GM06990 (cell line): ENCODE measurements at places on chromosomes 6 and 20.
A peak's percentile ranks its signal among the peaks of the same experiment; 100 is the strongest.

- DNase-seq, result no peak
Observed at GRCh38 chr20:49460916-49461315, 21.6 kb downstream of the KCNB1 start.

GRCh38 chr20:18388860-18389259 lies 78.0 kb downstream of the DZANK1 start:
- DNase-seq, result no peak

DNA sequence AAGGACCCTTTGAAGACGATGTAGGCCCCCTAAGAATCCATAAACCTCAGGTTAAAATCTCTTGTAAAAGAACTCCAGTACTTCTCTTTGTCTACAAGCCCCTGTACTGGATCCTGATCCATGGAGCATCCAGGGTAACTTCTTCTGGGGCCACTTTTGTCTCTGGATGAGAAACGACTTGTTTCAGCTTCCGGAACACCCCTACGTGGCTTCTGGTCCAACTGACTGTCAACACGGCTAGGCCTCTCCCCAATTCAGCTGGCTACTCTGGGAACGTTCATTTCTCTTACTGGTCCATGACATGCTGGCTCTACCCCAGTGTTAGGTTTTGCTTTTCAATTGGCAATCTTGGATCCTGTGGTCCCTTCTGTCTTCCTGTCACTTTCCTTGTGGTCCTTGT lies 198.0 kb downstream of the BACH2 start:
- no peak for DNase-seq

GRCh38 chr6:107655864-107656263 lies 165.9 kb downstream of the SOBP start:
- DNase-seq, result no peak

DNA sequence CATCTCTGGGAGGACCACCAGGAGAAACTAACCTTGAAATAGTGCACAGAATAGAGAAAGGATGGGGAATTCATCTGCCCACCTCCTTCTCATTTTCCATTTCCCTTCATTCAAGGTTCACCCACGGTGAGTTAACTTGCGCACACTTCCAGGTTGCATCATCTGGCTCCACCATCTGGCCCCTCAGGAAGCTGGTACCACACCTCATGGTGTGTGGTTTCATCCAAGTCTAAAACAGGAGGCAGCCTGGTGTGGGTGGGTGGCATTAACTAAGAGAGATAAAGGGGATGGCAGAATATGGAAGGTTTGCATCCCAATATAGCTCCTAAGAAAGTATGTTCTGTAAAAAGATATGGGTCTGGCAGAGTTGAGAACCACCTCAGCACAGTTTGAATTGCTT lies 3.8 kb downstream of the ZNF334 start:
- no peak for DNase-seq

GRCh38 chr20:24018796-24019195 lies 30.2 kb upstream of the GGTLC1 start:
- no peak for DNase-seq

DNA sequence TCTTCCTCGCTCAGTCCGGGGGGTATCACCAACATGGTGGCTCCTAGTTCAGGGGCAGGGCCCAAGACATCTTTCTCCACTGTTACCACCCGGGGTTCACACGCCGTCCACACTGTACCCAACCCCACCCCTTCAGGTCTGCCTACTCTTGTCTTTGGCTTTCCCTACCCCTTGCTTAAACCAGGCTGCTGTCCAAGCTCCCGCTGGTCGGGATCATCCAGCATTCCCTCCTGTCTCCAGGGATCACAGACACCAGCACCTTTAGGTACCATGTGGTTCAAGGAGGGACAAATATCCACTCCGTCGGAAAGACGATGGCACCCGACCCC lies 395 bp downstream of the NELFE start:
- no peak for DNase-seq

DNA sequence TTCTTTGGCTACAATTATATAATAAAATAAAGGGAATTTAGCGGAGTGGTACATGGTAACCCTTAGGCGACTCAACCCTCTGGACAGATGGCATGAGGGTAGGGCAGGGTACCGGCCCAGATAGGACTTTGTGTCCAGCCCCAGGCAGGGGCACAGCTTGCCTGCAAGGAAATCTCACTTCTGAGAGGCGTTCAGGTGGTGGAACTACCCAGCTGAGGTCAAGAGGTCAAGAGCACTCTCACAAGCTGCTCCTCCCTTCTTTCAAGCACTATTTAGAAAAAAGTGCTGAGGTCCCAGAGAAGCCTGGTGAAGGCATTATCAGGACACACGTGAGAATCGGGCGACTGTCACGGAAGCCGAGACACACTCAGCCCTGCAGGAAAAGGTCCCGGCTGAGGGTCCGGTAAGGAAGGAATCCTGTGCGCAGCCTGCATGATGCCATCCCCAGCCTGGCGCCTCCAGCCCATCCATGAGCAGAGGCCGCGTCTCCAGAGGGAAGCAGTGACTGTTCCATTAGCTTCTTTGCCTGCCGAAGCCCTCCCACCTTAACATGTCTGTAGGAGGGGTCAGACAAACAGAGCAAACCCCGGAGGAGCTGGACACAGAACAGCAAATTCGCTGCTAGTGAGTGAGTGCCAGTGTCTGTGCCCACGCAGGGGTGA lies 54.8 kb downstream of the WDR27 start:
- DNase-seq, result no peak

DNA sequence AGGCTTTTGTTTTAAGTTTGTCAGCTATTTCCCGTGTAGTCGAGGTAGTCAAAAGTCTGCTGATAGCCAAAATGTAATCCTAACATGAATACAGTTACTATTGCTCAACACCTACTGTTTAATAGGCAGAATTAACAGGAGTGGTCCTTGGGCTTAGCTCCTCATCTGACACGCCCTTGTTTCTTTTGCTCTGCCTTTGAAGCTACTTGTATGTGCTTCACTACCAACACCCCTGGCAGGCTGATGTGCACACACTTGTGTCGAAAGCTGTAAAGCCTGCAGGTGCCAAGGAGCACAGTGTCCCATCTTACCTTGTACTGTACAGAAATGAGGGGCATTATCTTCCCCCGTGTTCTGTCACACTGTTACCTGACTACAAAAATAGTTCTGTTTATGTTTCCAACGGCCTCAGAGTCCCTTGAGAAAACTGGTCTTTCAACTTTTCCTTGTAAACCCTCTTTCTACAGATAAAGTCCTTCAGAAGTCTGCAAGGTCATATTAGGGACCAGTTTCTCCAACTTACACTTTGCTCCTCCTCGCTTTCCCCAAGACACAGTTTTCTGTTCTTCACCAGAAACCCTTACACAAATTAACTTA lies 9.3 kb downstream of the SDHAF4 start:
- DNase-seq, result no peak

GRCh38 chr6:27940766-27941165 lies 16.3 kb upstream of the OR2B6 start:
- no peak for DNase-seq

DNA sequence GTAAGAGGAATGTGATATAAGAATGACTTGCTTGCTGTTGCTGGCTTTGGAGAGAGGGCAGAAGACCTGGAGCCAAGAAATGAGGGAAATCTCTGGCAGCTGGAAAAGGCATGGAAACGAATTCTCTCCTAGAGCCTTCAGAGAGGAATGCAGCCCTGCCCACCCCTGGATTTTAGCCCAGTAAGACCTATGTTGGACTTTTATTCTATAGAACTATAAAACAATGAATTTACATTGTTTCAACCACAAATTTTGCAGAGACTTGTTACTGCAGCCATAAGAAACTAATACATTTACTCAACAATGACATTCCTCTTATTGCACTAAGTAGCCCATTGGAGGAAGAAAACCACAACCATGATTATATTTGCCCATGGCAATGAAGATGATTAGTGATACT lies 39.5 kb upstream of the PREP start:
- DNase-seq, result no peak

- no peak for DNase-seq
Observed at GRCh38 chr6:18513253-18513798, 126.2 kb downstream of the RNF144B start.

- DNase-seq, result no peak
Observed at GRCh38 chr6:133399426-133399825, 158.3 kb downstream of the EYA4 start.

- DNase-seq, result no peak
Observed at GRCh38 chr20:3811467-3812258, 8.7 kb upstream of the AP5S1 start.

- DNase-seq, result no peak
Observed at GRCh38 chr6:143191361-143191760, 130.7 kb downstream of the AIG1 start.

DNA sequence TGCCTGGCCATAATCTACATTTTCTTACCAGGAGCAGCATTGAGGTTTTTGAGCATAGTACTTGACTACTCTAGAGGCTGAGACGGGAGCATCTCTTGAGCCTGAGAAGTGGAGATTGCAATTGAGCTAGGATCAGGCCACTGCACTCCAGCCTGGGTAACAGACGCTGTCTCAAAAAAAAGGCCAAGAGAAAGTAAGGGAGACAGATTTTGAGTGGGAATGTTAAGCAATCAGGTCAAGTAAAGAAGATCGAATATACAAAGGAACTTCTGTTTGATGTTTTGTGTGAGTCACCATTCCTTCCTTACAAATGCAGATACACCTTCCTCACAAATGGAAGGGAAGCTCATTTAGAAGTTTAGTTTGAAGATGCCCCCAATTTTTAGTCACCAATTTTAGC lies 4.4 kb downstream of the PNRC1 start:
- no peak for DNase-seq

GRCh38 chr6:3176562-3177355 lies 19.4 kb upstream of the TUBB2A start:
- no peak for DNase-seq

DNA sequence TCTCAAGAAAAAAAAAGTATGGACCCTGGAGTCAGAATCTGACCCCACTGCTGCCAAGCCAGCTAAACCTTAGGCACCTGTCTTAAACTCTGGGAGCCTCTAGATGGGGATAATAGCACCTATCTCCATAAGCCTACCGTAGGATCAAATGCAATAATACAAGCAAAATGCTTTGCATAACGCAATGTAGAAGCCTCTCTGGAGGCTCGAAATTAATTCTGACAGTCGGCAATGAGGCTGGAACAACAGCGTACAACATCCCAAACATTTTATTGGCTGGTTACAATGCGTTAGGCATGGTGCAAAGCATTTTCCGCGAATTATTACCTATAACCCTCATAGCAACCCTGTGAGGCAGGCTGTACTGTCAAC lies 521 bp downstream of the CDK5RAP1 start:
- no peak for DNase-seq

DNA sequence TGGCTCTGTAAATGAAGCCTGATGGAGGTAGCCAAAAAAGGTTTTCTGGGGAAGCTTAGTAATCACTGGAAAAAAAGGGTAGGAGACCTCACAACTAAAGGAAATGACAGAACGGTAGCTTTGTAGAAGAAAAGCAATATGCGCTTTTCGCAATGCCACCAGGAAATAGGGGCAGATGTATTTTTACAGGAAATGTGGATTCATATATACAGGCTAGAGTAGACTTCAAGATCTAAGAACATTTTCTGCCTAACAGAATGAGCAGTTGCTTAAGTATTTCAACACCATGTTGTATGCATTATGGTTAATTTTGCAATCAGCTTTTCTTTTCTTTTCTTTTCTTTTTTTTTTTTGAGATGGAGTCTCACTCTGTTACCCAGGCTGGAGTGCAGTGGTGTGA lies 219.6 kb downstream of the CD83 start:
- DNase-seq, result no peak

DNA sequence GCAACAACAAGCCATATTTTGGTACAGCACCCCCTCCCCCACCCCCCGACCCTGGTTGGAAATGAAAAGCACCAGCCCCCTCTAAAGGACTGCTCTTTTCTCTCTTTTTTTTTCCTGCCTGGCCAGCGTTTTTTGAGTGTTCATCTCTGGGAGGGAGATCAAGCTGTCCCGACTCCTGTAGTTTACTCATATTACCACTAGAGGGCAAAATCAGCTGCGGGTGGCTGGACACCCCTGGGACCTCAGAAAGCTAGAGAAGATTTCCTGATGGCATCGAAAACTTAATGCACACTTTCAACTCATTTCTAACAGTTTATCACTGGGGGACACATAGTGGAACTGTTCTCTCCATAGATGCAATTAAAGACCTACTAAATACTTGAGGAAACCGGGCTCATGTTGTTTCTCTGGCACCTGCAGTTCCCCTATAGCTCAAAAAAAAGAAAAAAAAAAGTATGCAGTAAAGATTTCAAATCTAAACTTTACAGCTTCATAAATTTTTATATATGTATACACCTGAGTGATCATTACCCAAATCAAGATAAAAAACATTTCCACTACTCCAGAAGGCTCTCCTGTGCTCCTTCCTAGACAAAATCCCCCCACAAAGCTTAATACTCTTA lies 24.4 kb downstream of the CNBD2 start:
- no peak for DNase-seq

GRCh38 chr6:10511477-10511876 lies 9.7 kb upstream of the GCNT2 start:
- DNase-seq, result no peak

- DNase-seq, result peak; percentile 45
Observed at GRCh38 chr20:41329435-41330342, 10.9 kb upstream of the LPIN3 start.

- DNase-seq, result no peak
Observed at GRCh38 chr6:74091136-74091793, 395.3 kb downstream of the CD109 start.

GRCh38 chr6:45541934-45542333 lies 164.2 kb upstream of the SUPT3H start:
- DNase-seq, result no peak

DNA sequence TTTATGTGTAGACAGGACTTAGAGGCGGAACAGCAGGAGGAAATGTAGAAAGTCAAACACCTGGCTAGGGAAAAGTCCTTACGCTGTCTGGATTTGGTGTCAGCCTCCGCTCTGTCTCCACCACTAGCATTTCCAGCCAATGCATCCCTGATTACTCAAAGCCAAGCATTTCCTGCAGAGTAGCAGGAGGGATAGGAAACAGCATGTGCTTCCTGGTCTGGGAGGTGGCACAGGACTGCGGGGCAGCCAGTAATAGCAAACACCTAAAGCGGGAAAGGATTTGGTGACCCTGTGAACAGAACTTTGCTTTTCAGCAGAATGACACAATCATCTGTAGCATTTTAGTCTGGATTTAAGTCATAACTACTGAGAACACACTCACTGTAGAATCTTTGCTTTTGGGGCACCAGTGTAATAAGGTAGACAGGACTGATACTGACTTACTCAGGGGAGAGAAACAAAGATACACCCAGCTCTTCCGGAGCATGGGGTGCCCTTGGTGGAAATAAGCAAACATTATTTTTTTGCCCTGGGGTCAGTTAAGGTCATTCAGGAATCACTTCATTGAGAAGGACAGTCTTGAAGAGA lies 133.3 kb upstream of the AHI1 start:
- DNase-seq, result no peak
